Activated CD8-positive, alpha-beta T cell treated with anti-CD3 and anti-CD28 coated beads, Interleukin-2, amount 10 ng/mL, durations not matched to agents 7 days and 5 days (primary cell): ENCODE measurements at places on chromosomes 12 and 14. TPM values are rescaled to one million over a fixed set of nuclear protein-coding genes. Genes with fewer than 3 reads are reported as not detected.

GRCh38 chr12:130791629-130792028, 47.4 kb downstream of the STX2 start:
- no peak for DNase-seq
- H3K36me3 ChIP-seq = peaks cover 30% of the 10 kb centered on the region
- H3K4me3 ChIP-seq = no peak overlapping the region
- no peaks in the 10 kb centered on the region for H3K27me3 ChIP-seq

DNA sequence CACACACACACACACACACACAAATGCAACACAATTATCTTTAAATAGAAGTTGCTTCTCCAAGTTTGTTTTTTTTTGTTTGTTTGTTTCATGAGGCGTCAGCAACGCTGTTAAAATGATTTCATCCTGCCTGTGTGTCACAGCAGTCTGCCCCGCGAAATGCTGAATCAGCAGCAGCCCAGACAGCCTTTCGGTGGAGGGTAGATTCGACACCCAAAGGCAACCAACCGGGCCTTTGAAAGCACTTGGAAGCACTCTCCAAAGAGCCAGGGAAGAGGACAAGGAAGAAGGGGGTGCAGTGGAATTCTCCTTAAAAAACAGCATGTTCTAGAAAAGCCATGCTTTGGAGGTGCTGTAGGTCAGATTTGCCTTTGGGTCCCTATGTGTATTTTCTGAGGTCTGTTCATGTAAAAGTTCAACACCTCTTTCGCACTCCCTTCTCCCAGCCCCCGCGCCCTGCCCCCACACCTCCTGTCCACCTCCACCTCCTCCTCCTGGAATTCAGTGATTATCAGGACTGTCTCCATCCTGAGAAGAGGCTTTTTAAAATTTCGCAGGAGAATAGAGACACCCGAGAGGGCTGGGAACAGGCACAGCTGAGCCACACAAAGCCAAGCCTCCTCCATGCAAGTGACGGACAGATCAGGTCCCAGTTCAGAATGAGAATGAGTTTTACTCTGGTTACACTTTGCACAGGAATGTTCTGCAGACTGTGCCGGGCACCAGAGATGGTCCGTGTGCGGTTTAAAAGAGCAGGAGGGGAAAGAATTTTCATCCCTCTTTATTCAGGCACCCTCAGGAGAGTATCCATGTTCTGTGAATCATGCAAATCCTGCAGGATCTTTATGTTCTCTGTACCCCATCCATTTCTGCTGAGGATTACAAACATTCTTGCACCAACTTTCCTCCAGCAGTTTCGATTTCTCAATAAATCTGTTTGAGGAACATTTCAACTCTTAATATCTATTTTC, 177.9 kb downstream of the ETV6 start:
- H3K36me3 ChIP-seq = peaks cover 5% of the 10 kb centered on the region
- no peak for DNase-seq
- no peaks in the 10 kb centered on the region for H3K27me3 ChIP-seq
- no peak overlapping the region for H3K4me3 ChIP-seq

- peaks cover 81% of the 10 kb centered on the region for H3K36me3 ChIP-seq
- no peaks in the 10 kb centered on the region for H3K4me1 ChIP-seq
These were observed 43.1 kb downstream of the PRKAB1 start for GRCh38 chr12:119710965-119711551.

- no peak for DNase-seq
- no peaks in the 10 kb centered on the region for H3K27me3 ChIP-seq
- peaks cover 73% of the 10 kb centered on the region for H3K4me1 ChIP-seq
- no peak overlapping the region for H3K27ac ChIP-seq
- no peak overlapping the region for H3K4me3 ChIP-seq
These were observed 178.6 kb downstream of the PRKCH start for GRCh38 chr14:61499991-61500390.

Gene CDK17
- total RNA-seq = 38.2 TPM

Gene C12orf42
- total RNA-seq = 0.84 TPM

Gene NKX2-1
- total RNA-seq = not detected

Gene CMKLR1
- not detected for total RNA-seq

GRCh38 chr14:48936849-48937248, 649.3 kb downstream of the RPS29 start:
- H3K27ac ChIP-seq = no peak overlapping the region
- DNase-seq = no peak
- no peaks in the 10 kb centered on the region for H3K4me1 ChIP-seq
- H3K4me3 ChIP-seq = no peak overlapping the region
- no peaks in the 10 kb centered on the region for H3K36me3 ChIP-seq

GRCh38 chr14:23801766-23802165, 151.8 kb upstream of the DHRS4 start:
- H3K27me3 ChIP-seq = peaks cover 19% of the 10 kb centered on the region
- DNase-seq = no peak
- no peaks in the 10 kb centered on the region for H3K4me1 ChIP-seq
- H3K36me3 ChIP-seq = no peaks in the 10 kb centered on the region
- no peak overlapping the region for H3K4me3 ChIP-seq

- peaks cover 6% of the 10 kb centered on the region for H3K36me3 ChIP-seq
- H3K4me1 ChIP-seq = peaks cover 12% of the 10 kb centered on the region
- H3K4me3 ChIP-seq = peak overlapping the region; percentile 38
- H3K27ac ChIP-seq = peak overlapping the region; percentile 61
These were observed 700 bp downstream of the SIX6 start for GRCh38 chr14:60509438-60510253.

GRCh38 chr12:27233814-27234213, 10.3 kb upstream of the STK38L start:
- H3K27ac ChIP-seq = no peak overlapping the region
- peaks cover 17% of the 10 kb centered on the region for H3K4me1 ChIP-seq
- H3K27me3 ChIP-seq = peaks cover 8% of the 10 kb centered on the region
- no peaks in the 10 kb centered on the region for H3K36me3 ChIP-seq

Gene CLEC2A
- total RNA-seq = not detected

DNA sequence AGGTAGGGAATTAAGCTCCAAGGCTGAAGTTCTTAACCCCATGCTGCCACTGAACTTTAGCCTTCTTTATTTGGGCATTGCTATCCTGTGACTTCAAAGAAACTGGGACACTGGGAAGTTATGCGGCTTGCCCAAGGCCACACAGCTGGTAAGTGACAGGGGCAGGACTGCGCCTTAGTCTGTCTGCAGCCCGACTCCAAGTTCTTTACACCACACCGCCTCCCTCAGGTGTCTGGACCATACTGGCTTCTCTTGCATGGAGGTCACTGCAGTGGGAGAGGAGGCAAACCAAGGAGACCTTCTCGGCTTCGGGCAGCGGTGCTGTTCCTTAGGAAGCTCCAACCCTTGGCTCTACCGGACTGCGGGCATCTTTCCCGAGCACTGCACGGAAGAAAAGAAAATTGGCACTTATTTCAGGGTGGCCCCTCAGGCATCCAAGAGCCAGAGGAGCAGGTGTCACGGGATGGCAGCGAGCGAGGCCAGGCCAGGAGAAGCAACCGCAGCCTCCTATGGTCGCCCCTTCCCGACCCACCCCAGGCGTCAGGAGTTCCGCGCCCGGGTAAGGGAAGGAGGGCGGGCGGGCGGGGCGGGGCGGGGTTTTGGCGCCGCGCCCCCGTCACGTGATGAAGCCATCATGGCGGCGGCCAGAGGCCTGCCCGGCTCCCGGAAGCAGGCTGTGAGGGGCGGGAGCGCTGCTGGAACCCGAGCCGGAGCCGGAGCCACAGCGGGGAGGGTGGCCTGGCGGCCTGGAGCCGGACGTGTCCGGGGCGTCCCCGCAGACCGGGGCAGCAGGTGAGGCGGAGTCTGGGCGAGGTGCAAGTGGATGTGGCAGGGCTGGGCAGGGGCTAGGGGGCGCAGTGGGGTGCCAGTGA, 16.4 kb upstream of the ESPL1 start:
- H3K27me3 ChIP-seq = peaks cover 3% of the 10 kb centered on the region
- peaks cover 54% of the 10 kb centered on the region for H3K4me1 ChIP-seq
- H3K36me3 ChIP-seq = peaks cover 26% of the 10 kb centered on the region
- peak overlapping the region; percentile 99 for H3K4me3 ChIP-seq
- DNase-seq = peak; percentile 74

DNA sequence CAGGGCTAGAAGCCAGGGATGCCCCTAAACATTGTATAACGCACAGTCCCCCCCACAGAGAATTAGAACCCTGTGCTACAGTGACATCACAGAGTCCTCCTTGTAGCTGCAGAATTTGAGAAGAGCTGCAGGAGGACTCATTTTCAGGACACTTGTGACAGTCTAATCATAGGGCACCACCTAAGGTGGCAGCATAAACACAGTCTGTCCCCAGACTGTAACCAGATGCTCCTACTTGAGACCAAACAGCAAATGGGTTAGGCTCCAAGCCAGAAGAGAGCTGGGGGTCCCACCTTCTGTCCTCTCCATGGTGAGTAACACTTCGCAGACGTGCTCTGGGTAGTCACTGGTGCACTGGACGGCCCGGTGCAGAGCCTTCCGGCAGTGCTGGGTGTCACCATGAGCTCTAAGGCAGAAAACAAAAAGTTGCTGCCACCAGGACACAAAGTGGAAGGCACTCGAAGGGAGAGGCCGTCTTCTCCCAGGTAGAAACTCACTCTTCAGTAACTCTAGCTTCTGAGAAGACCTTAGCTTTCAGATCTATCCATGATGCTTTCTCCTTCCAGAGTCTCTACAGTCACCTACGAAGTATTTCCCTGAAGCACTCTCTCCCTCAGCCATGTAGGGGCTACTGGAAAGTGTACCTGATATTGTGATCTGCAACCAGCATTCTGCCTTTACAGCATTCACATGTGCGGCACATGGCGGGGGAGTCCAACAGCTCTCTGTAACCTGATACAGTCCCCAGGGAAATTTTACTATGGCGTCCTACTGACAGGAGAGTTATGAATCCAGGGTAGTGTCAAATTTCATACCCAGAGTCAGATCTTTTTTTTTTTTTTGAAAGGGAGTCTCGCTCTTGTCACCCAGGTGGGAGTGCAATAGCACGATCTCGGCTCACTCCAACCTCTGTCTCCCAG, 17.1 kb downstream of the FICD start:
- DNase-seq = no peak
- peaks cover 8% of the 10 kb centered on the region for H3K4me1 ChIP-seq
- no peak overlapping the region for H3K4me3 ChIP-seq
- H3K36me3 ChIP-seq = peaks cover 56% of the 10 kb centered on the region
- H3K27ac ChIP-seq = no peak overlapping the region

GRCh38 chr14:35971965-35972630, 146.0 kb downstream of the BRMS1L start:
- no peak overlapping the region for H3K27ac ChIP-seq
- no peak overlapping the region for H3K4me3 ChIP-seq
- H3K36me3 ChIP-seq = no peaks in the 10 kb centered on the region
- DNase-seq = no peak
- peaks cover 9% of the 10 kb centered on the region for H3K27me3 ChIP-seq
- no peaks in the 10 kb centered on the region for H3K4me1 ChIP-seq

GRCh38 chr12:58950739-58951100, 30.4 kb upstream of the LRIG3 start:
- no peaks in the 10 kb centered on the region for H3K4me1 ChIP-seq
- H3K27ac ChIP-seq = no peak overlapping the region
- H3K27me3 ChIP-seq = no peaks in the 10 kb centered on the region
- H3K36me3 ChIP-seq = no peaks in the 10 kb centered on the region

- H3K36me3 ChIP-seq = peaks cover 15% of the 10 kb centered on the region
- H3K4me3 ChIP-seq = no peak overlapping the region
- no peak overlapping the region for H3K27ac ChIP-seq
- no peaks in the 10 kb centered on the region for H3K27me3 ChIP-seq
- DNase-seq = no peak
These were observed 25.6 kb upstream of the UBC start for GRCh38 chr12:124940143-124940392.

DNA sequence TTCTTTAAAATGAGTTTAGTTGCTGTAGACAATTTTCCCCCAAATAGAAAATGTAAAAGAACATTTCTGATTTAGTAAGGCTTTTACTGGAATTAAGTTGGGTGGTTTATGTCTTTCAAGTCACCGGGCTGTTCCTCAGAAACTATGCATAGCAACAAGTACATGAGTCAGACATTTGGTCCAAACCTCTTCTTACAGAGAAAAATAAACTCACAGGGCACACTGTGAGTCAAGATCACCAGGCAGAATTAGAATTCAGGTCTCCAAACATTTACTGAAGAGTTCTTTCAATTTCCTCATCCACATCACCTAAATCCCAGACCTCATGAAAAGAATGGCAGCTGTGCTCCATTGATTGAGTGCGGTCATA, 476.1 kb upstream of the SOX5 start:
- H3K4me1 ChIP-seq = peaks cover 8% of the 10 kb centered on the region
- H3K27ac ChIP-seq = no peak overlapping the region
- H3K4me3 ChIP-seq = no peak overlapping the region
- peaks cover 2% of the 10 kb centered on the region for H3K27me3 ChIP-seq
- no peak for DNase-seq

DNA sequence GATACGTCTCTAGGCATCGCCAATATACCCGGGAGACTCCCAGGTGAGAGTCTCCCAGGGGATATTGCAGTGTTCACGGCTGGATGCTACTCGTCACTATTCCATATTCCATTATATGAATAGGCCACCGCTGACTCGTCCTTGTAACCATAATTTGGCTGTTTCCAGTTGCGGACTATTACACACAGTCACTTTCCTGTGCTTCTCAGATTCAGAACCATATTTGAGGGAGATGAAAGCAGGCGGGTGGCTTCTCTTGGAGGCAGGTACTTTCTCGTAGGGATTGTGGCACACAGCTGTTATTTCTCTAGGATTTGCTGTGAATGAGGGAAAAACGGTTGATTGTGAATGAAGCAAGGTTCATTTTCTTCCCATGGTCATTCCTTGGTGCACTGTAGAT, 73.0 kb downstream of the ADGRD1 start:
- no peak overlapping the region for H3K27ac ChIP-seq
- H3K4me3 ChIP-seq = no peak overlapping the region
- DNase-seq = no peak
- H3K36me3 ChIP-seq = no peaks in the 10 kb centered on the region

DNA sequence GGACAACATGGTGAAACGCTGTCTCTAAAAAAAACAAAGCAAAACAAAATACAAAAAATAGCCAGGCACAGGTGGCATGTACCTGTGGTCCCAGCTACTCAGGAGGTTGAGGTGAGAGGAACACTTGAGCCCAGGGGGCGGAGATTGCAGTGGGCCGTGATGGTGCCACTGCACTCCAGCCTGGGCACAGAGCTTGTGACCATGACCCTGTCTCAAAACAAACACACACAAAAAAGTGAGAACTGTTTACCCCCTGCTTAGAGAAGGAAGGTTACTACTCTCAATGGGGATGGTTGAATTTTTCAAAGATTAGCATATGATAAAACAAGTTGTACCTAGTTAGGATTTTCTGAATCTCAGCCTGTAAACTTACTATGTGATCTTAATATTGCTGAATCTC, 68.0 kb downstream of the ZFP36L1 start:
- peaks cover 4% of the 10 kb centered on the region for H3K36me3 ChIP-seq
- H3K4me3 ChIP-seq = no peak overlapping the region
- H3K4me1 ChIP-seq = peaks cover 15% of the 10 kb centered on the region
- H3K27me3 ChIP-seq = peaks cover 10% of the 10 kb centered on the region
- no peak overlapping the region for H3K27ac ChIP-seq
- DNase-seq = no peak

Gene MYL6
- 1,542 TPM for total RNA-seq

GRCh38 chr14:28055008-28055407, 711.6 kb upstream of the FOXG1 start:
- H3K36me3 ChIP-seq = no peaks in the 10 kb centered on the region
- H3K4me1 ChIP-seq = no peaks in the 10 kb centered on the region
- DNase-seq = no peak
- no peak overlapping the region for H3K4me3 ChIP-seq
- no peaks in the 10 kb centered on the region for H3K27me3 ChIP-seq
- H3K27ac ChIP-seq = no peak overlapping the region
